ENCODE measurements at places on chromosomes 13 and 19.

GRCh38 chr19:41872384-41872774 lies 4.7 kb upstream of the CD79A start:
- DNase-seq = no peak

GRCh38 chr13:110562696-110563462 lies 1.4 kb upstream of the RAB20 start:
- no peak for DNase-seq

- DNase-seq = no peak
These were observed 47.3 kb upstream of the MTIF3 start for GRCh38 chr13:27497563-27498230.

- no peak for DNase-seq
These were observed 30.8 kb upstream of the TFDP1 start for GRCh38 chr13:113553511-113554332.

DNA sequence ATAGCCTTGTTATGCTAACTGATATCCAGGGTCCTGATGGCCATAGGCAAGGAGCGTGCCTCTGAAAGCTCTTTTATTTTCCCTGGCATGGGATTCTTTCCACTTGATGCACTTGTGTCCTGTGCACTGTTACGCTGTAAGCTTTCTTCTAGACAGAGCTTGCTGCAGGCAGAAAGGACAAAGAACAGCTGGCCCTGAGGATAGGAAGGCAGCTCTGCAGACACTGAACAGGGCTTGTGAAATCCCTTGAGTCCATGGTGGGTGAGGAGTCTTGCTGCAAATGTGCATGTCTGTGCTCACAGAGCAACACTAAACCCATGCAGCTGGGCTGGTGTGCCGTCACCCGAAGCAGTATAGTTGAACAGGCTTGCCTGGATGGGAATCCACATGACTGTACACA lies 126.6 kb downstream of the AKAP11 start:
- DNase-seq = no peak

- no peak for DNase-seq
These were observed 59.5 kb downstream of the MYCBP2 start for GRCh38 chr13:77267362-77267761.

GRCh38 chr13:21013682-21014038 lies 47.7 kb downstream of the LATS2 start:
- no peak for DNase-seq

GRCh38 chr19:54331626-54332025 lies 7.3 kb downstream of the LILRA4 start:
- DNase-seq = no peak

- DNase-seq = peak; percentile 96
These were observed 24.3 kb downstream of the COLGALT1 start for GRCh38 chr19:17579661-17580244.

DNA sequence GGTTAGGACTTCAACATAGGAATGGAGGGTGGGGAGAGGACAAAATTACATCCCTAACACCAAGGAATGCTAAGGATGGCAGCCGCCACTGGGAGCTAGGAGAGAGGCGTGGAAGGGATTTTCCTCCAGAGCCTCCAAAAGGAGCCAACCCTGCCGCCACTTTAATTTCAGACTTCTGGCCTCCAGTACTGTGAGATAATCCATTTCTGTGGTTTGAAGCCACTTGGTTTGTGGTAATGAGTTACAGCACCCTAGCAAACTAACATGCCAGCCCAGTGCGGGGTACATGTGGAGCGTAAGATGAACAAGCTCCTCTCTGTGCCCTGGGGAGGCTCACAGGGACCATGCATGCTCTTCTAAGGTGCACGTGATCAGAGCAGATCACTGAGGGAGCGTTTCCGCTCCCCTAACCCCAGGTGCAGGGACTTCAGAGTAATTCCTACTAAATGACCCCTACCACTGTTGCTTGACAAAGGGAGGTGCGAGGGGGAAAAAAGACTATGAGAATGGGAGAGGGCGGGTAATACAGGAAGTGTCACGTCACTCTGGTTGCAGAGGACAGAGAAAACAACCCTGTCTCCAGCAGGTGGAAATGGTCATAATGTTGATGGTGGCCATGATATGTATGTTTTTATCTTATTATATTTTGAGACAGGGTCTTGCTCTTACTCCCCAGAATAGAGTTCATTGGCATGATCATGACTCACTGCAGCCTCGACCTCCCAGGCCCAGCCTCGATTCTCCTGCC lies 12.0 kb downstream of the FPR1 start:
- no peak for DNase-seq

DNA sequence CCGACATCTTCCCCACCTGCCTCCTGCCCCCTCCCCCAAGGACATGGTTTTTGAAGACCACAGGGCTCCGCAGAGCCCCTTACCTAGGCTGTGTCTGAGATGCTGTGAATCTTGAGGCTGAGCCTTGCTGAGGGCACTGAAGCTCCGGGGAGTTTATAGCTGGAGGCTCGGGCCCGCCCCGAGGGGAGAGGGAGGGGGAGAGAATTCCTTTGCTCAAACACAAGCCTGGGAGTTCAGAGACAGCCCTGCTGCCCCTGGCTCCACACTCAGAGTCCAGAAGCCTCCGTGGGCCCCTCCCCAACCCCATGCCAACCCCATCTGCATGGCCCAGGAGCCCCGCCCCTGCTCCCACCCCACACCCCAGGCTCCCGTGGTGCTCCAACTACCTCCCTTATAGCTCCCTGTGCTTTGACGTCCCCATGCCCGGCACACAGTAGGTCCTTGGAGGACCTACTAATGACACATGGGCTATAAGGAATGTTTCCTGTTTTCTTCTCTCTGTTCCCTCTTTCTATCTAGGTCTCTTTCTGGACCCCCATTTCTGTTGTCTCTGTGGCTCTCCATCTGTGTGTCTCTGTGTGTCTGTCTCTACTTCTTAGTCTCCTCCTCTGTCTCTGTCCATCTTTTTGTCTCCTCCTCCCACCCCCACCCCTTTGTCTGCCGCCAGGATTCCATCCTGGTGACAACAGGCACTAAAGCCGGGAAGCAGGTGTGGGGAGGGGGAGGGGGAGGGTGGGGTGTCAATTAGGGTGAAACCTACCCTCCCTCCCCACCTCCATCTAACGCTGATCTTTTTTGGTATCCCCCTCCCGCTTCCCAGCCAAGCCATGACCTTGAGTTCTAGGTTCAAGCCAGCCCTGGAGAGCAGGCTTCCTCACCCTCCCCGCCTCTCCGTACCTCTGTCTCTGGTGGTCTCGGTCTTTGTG lies at the start of gene TNNT1:
TSS of gene TNNT1 (minus strand) at position 129 of the 926 bp plus-strand sequence. CDS start 2,049 bp downstream, outside the sequence.
- peak; percentile 39 for DNase-seq

- DNase-seq = no peak
These were observed 22.3 kb downstream of the ARHGEF18 start for GRCh38 chr19:7371001-7371400.

DNA sequence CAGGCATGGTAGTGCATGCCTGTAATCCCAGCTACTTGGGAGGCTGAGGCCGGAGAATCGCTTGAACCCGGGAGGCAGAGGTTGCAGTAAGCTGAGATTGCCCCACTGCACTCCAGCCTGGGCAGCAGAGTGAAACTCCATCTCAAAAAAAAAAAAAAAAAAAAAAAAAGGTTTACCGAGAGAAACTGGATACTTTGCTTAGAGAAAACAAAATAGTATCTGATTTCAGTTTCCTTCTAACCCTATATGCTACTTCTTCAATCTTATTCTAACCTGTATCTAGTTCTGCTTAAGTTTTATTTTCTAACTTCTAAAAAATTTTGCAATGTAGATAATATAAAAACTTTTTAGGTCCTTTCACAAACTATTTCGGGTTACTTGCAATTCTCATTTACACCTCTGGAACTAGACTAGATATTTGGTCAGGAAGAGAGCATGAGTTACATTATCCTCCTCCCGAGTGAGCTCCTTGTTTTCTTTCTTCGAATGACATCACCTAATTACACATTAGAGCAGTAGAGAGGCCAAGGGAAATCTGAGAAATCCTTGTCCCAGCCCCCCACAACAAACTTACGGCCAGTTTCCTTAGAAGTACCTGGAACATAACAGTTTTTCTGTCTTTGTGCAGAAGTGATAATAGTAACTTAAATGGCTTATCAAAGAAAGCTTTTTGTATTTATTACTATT lies 128.9 kb downstream of the B3GLCT start:
- peak; percentile 16 for DNase-seq

DNA sequence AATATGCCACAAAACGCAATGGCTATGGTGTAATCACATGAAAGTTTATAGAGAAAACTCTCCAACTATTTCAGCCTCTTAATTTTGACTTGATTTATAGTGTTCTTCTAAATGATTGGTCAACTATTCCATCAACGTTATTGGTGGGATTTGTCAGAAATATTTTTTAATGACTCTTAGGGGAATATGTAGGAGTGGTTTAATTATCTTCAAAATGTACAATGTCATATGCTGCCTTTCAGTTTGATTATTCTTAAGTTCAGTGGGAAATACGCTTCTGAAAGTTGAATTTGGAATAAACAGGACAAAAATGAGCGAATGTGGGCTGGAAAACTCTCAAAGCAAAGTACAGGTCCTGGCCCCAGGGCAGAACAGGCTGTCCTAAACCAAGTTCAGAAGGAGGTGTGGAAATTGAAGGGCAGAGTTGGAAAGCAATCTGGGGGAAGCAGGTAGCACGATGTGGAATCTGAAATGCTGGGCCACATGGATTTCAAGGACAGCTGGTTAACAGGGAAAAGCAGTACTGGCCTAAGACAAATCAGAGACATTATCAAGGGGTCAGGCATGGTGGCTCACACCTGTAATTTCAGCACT lies 60.8 kb upstream of the MYCBP2 start:
- no peak for DNase-seq

DNA sequence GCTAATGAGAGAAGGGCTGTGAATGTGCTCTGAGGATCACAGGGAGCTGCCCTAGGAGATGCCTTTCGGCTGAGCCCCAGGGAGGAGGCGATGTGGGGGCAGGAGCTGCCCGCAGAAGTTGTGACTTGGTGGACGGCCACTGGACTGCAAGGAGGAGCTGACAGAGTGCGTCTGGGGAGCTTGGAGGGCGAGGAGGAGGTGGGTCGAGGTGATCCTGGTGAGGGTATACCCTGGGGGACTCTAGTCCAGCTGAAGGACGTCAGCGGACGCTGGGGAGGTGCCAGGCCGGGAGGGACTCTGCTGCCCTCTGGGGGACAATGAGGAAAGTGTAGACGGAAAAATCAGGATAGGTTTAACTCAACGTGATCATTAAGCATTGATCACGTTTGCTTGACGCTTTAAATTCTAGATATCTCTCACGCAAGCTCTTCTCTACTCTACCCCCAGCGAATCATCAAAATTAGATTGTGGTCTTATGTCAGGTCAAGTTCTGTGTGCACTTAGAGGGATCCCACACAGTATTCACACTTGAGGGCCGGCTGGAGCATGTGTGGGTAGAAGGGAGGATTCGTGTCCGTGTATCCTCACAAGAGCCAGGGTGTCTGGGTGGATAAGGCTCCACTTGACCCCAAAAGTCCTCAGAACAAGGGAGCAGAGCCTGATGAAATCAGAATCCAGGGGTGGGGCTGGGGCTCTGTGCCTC lies 3.3 kb upstream of the CEACAM7 start:
- DNase-seq = peak; percentile 36

GRCh38 chr13:56515441-56515840 lies 625.3 kb upstream of the PRR20A start:
- DNase-seq = no peak

- DNase-seq = no peak
These were observed 28.3 kb downstream of the SMAD9 start for GRCh38 chr13:36891752-36892151.

- DNase-seq = no peak
These were observed 27.0 kb downstream of the ZNF20 start for GRCh38 chr19:12113121-12113520.

GRCh38 chr13:62643007-62643483 lies 1227.4 kb upstream of the PCDH20 start:
- DNase-seq = no peak

GRCh38 chr19:1290703-1291651 lies 5.3 kb downstream of the EFNA2 start:
- no peak for DNase-seq

- no peak for DNase-seq
These were observed 424.4 kb downstream of the FGF14 start for GRCh38 chr13:101977475-101977874.

GRCh38 chr19:51796195-51796679 lies 1.3 kb downstream of the FPR3 start:
- no peak for DNase-seq

GRCh38 chr13:113643593-113643992 lies 14.4 kb downstream of the ATP4B start:
- no peak for DNase-seq

DNA sequence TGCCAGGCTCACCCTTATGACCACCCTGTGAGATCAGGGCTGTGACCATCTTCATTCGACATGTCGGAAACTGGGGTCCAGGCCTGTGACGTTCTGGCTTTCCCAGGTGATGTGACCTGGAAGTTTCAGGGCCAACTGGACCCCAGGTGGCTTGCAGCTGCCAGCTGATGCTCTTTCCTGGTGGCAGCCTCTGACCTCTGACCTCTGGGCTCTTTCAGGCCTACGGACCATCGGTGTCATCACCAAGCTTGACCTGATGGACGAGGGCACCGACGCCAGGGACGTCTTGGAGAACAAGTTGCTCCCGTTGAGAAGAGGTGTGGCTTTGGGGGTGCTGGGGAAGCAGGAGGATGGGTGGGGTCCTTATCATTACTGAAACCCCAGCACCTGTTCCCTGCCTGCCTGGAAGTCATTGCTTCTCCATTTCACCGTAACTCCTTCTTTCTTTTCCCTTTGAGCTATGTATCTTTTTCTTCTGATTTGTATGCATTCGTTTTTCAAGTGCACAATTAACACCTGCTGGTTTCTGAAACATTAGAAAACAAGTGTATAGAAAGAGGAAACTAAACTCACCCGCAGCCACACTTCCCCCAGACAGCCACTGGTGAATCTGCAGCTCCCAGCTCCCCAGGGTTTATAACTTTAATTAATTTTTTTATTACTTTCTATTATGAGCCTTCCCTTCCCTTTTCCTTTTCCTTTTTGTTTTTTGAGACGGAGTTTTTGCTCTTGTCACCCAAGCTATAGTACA lies 58.9 kb downstream of the TMED1 start:
- DNase-seq = no peak
